Stimulated activated CD4-positive, alpha-beta T cell treated with anti-CD3 and anti-CD28 coated beads, Interleukin-4, amount 100 ng/mL, for 24 hours (primary cell): ENCODE measurements at places on chromosomes 5 and 9.

DNA sequence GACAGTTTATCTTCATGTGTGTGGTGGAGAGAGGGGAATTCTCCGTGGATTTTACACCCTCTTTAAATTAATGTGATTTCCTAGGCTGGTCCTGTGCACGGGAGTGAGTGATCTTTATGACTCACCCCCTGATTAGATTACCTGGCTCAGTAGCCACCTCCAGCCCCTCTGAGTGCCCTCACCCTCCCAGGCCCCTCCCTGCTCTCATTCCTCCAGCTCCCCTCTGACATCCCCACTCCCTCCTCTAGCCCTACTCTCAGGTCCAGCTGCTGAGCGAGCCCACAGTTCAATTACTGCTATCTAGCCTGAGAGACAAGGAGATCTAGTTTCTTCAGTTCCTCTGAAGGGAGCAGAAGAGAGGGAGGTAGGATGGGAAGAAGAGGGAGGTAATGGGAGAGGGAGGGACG is 61.8 kb upstream of the ARAP3 start:
- no peak for DNase-seq

DNA sequence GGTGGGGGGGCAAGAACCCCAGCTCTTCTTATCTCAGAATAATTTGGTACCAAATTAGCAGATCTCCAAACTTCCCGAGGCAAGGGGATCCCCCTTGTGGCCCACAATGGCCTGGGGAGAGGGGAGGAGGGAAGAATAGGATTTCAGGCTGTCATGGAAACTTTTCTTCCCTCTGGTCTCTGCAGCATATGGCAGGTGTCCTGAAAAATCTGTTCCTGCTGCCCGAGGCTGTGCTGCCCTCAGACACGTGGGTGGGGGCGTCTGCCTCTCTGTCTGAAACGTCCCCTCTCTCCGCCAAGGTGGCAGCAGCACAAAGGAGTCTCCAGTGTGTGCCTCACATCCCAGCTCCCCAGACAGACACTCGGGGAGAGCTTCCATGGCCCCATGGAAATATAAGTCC is 34.0 kb downstream of the CCNJL start:
- no peak for DNase-seq

DNA sequence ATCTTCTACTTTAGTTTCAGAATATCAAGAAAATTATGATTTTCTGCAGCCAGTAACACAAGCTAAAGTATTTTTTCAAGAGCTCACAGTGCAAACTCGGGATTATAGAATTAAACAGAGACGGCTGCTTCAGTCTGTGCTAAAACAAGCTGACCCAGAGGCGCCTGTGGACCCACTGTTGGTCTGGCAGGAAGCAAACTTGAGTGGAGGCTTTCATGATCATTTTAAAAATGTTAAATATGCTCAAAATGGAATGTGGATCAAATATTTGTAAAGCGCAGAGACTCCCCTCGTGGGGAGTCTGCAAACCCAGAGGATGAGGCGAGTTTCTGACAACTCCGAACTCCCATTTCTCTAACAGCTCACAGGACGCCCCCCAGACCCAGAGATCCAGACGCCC is 13.0 kb downstream of the ROR2 start:
- no peak for DNase-seq

GRCh38 chr5:158264264-158264663 is 405.3 kb upstream of the CLINT1 start:
- DNase-seq = no peak

DNA sequence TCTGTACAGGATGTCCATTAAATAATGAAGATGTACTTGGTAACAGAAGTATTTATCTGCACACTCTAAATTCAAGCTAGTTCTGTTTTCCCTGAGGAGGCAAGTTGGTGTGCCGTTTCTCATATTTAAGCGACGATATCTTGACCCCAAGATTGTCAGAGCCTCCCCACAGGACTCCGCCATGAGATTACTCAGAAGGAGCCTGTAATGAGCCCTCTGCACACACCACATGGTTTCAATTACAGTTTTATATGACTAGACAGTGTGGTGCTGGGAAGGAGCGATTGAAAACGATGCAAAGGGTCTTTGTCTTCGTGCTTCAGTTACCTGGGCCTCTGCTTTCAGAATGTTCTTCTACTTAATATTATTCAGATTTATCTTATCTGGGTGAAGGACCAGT is 840.4 kb upstream of the WWC1 start:
- no peak for DNase-seq

DNA sequence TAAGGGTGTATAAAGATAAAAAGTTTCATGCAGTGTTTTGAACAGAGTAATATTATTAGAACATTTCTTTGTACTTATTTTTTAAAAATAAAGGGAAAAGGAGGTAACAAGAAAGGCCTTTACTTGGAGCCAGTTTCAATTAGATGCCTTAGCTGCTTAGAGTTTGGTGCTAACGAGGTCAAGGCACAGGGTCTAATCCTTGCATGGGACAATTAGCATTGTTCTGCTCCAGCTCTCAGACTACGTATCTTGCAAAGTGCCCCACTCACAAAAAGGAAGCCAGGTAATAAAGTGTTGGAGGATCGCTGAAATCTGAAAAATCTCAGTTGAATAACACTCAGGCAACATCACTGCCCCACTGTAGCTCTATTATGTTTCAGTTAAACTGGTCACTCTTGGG is 2011.3 kb downstream of the EFNA5 start:
- DNase-seq = no peak

DNA sequence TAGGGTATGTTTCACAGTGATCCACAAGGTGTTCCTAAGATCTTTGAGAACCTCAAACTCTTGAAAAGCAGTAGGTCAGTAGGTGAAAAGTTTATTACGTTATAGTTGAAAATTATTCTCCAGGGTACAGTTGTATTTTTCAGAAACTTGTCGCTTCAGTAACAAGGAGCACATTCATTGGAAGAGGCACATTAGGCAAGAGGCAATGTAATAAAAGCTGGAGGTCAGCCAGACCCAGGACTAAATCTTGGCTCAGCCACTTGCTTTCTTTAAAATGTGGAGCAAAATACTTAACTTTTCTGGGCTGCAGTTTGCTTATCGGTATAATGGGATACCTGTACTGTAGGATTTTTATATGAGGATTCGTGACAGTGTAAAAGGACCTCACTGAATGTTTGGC is 45.6 kb downstream of the TLE4 start:
- no peak for DNase-seq

DNA sequence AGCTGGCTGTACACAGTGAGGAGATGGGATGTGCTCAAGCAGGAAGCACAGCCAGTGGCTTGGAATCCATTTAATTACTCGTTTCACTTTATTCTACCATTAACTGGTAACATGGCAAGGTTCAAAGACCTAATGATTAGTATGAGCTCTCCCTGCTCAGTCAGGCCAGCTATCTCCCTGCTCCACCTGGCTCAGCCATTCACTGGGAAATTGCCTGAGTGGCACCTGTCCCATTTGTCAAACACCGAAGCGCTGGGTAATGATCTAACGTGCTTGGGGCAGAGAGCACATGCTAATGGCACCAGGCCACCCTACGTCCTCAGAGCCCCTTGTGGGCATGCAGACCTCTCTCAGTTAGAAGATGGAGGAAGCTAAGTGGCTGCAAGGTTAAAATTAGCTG is 162.2 kb downstream of the TTLL11 start:
- DNase-seq = no peak

- no peak for DNase-seq
These were observed 255.8 kb downstream of the PRDM9 start for GRCh38 chr5:23763170-23763569.
